ENCODE measurements at places on chromosomes 6 and 20. TPM values are rescaled to one million over a fixed set of nuclear protein-coding genes. Genes with fewer than 3 reads are reported as not detected.

TRIM10 gene
- not detected for total RNA-seq

MKKS gene
- 13.4 TPM for total RNA-seq

MRAP2 gene
- 0.20 TPM for total RNA-seq

DAAM2 gene
- 50.3 TPM for total RNA-seq

LY6G6C gene
- 0.66 TPM for total RNA-seq

GSTA2 gene
- not detected for total RNA-seq

TMEM244 gene
- total RNA-seq: not detected

FAM184A gene
- total RNA-seq: 2.0 TPM

ENTPD6 gene
- total RNA-seq: 57.8 TPM

MED20 gene
- total RNA-seq: 27.1 TPM

EYS gene
- total RNA-seq: 0.07 TPM

SNAP25 gene
- total RNA-seq: 3.9 TPM

NUP43 gene
- total RNA-seq: 38.2 TPM

ADGB gene
- not detected for total RNA-seq

MOG gene
- not detected for total RNA-seq

CRISP3 gene
- total RNA-seq: not detected
